ENCODE measurements at places on chromosomes 12 and 14.

DNA sequence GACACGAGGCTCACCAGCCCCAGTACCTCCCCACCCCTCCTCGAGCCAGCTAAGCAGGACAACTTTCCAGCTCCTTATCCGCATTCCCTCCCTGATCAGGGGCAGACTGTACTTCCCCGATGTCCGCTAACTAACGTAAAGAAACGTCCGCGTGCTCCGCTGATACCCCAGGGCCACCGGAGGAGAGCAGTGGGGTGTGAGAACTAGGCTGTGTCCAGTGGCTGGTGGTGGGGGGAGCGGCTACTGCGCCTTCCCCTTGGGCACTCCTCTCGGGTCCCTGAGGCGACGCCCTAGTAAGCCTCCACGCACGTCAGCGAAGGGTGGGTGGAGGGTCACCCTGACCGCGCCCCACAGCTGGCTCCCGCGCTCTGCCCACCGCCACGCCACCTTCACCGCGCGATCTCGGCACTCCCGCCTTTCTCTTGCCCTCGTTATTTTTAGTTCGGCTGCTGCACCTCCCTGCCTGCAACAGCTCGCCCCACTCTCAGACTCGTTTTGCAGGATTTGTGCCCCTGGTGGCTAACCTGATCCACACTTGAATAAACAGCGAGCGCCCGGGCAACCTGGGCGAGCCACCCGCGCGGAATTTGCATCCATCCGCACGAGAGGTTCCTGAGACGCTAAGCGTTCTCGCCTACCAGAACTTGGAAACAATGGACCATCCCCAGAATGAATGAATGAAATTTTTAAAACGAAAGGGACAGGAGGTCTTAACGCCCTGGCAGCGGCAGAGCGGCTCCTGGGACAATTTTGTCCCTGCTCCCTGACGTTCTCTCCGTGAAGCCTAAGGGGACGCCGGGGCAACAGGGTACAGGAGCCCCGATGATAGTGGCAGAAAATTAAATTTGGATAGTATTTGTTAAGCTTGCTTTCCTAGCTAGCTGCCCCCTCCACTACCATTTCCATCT is 6.9 kb upstream of the BMP4 start:
- no peak for DNase-seq

GRCh38 chr12:65162609-65163008 is 6.8 kb upstream of the LEMD3 start:
- no peak for DNase-seq

- no peak for DNase-seq
These were observed 68.7 kb downstream of the PTPRQ start for GRCh38 chr12:80512781-80513180.

DNA sequence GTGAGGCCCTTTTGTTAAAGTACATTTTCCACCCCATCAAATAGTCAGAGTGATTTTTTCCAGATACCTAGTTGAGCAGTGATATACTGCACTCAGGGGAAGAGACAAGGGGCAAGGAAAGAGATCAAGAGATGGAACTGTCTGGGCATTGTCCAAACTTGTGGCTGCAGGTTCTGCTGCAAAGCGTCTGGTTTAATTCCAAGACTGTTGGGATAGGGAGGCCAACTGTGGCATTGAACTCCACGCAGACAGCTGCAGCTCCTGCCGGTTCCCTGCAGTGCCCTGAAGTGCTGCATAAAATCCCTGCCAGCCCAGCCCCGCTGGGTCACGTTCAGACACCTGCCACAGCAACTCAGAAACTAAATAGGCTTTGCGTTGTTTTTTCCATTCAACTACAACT is 30.5 kb downstream of the RPH3A start:
- no peak for DNase-seq

DNA sequence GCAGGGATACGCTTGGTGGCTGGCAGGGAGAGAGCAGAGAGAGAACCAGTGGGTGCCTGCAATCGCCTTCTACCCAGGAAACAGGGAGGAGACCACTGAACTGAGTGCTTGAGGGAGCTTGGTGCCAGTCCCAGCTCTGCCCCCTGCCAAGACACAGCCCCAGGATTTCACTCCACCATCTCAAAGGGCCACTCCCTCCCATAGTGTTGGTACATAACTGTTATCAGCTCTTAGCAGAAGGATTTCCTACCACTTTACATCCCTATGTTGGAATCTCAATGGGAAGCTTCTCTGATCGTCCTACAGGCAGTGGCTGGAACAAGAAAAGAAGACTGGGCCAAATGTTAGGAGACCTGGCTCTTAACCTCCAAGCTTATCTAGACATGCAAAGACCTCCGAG is 157.4 kb upstream of the FOXN3 start:
- no peak for DNase-seq

DNA sequence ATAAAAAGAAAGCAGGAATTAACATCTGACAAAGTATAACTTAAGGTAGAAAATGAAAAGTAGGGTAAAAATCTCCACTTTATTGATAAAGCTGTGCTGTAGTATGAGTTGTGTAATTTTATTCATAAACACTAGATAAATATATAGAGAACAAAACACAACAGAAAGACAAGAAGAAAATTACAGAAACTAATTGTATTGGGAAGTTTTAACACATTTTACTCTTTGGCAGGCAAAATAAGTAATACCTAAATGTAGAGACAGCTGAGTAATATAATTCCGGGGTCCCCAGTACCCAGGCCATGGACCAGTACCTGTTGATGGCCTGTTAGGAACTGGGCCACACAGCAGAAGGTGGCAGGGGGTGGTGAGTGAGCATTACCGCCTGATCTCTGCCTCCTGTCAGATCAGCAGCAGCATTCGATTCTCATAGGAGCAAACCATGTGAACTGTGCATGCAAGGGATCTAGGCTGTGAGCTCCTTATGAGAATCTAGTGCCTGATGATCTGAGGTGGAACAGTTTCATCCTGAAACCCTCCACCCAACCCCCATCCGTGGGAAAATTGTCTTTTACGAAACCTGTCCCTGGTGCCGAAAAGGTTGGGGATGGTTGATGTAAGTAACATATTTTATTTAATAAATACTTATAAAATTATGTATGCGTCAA is 84.4 kb upstream of the ETV6 start:
- DNase-seq, result no peak

DNA sequence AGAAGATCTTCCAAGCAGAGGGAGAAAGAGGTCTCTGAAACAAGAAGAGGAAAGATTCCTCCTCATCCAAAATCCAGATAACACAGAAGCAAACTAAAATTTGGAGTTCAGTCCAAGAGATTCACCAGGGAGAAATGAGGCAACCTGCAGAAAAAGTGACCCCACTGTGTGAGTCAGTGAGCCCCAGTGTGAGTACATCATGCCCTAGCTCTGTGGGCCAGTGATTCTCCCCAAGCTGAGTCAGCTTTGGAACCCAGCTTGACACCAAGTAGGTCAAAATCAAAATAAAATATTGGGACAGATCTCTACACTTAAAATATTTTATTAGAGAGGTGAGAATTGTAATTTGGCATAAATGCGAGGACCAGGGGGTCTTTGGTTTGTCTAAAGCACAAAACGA is 17.2 kb downstream of the CLEC2B start:
- DNase-seq, result no peak

GRCh38 chr12:64621257-64621942 is 11.1 kb downstream of the RASSF3 start:
- no peak for DNase-seq

GRCh38 chr14:99915305-99916090 is 122.3 kb downstream of the EML1 start:
- no peak for DNase-seq

GRCh38 chr14:103480595-103480994 is 42.0 kb downstream of the CKB start:
- DNase-seq, result no peak

GRCh38 chr14:49972131-49972671 is 79.3 kb downstream of the ARF6 start:
- no peak for DNase-seq

- no peak for DNase-seq
These were observed 59.5 kb downstream of the ETNK1 start for GRCh38 chr12:22684140-22685118.

- DNase-seq, result no peak
These were observed 32.1 kb downstream of the GPHN start for GRCh38 chr14:66540038-66540437.

DNA sequence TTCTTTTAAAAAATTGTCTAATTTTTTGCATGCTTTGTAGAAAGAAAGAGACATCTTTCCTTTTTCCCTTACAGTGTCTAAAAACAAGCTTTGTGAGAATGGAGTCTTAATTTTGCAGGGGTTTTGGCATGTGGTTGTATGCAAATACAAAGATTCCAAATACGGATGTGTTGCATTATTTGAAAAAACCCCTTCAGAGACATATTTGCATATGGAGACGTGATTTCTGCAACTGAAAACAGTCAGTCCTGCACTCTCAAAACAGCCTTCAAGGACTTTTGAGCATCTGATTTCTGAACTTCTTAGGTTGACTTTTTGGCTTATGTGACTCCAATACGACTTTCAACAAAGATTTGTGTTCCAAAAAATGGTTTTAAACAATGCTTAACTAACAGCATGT is 7.8 kb downstream of the IRAK3 start:
- DNase-seq, result no peak
